ENCODE measurements at places on chromosomes 1 and 21.

- no peak for DNase-seq
Measured at GRCh38 chr1:20871419-20871818, 84.3 kb upstream of the HP1BP3 start.

DNA sequence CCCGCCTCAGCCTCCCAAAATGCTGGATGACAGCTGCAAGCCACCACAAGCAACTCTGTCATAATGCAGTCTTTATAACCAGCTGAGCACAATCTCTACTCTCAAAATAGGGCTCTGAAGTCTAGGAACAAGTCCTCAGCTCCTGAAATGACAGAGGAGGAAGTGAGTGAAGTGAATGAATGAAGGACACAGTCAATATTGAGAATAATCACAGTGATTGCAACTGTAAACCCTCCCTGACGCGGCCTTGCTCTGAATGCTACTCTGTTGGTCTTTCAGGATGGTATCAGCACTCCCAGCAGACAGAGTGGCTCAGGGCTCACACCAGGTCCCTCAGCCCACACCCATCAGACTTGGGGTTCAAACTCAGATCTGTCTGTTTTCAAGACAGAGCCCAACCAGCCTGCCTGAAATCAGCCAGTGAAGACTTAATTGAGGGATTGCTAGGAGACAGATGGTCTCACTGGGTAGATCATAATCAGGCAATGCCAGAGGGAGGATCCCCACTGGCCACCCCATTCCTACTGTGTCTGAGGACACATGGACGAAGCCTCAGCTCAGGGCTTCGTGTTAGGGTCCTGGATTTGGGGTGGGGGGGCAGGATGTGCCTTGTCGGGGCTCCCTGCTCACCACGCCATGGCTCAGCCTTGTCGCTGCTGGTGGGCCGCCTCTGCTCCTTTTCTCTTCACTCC is 20.9 kb downstream of the RNF187 start:
- no peak for DNase-seq

GRCh38 chr1:9651565-9652378 is at the start of gene PIK3CD:
TSS of gene PIK3CD (plus strand) at chr1:9651731. CDS start at chr1:9710456, 58,725 bp downstream.
- DNase-seq = no peak

DNA sequence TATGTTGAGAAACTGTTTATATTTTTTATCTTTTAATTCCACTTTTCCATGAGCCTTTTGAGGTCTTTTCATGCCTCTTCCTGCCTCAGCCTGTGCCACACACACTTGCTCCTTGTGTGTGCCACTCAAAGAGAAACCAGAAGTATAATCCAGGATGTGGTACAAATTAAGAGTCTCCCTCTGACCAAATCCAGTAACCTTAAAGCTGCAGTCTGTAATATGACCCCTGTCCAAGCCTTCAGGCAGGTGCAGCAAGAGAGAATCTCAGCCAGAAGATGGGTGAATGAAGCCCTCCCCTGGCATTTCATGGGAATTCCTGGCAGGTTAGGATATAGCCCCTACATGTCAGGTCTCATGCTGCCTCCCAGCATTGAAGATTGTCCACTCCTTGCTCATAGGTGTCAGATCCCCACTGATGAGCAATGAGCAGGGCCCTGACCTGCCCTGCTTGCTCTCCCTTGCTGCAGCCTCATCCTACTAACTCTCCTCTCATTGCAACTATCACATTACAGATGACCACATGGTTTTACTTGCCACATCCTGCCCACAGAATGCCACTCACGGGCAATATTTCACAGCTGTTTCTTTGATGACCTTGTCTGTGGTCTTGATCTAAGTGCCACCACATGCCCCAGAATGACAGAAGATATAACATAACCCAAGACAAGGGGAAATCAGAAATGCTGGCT is 169.3 kb downstream of the SEC16B start:
- peak; percentile 65 for DNase-seq

- peak; percentile 61 for DNase-seq
Measured at GRCh38 chr1:206911064-206911663, 10.6 kb downstream of the FCMR start.

- DNase-seq = no peak
Measured at GRCh38 chr1:36475341-36475740, 7.4 kb downstream of the CSF3R start.

- DNase-seq = no peak
Measured at GRCh38 chr1:12756273-12756672, 10.3 kb downstream of the CFAP107 start.

GRCh38 chr21:44477712-44478111 is 22.4 kb downstream of the LRRC3 start:
- no peak for DNase-seq

GRCh38 chr1:197868751-197869489 is 33.5 kb upstream of the C1orf53 start:
- no peak for DNase-seq

GRCh38 chr1:212762234-212762633 is 29.3 kb downstream of the NSL1 start:
- DNase-seq = no peak

GRCh38 chr21:43194303-43195120 is 25.7 kb downstream of the CRYAA start:
- no peak for DNase-seq

GRCh38 chr21:32135401-32136363 is 143.2 kb downstream of the MIS18A start:
- peak; percentile 79 for DNase-seq

GRCh38 chr1:162367772-162368171 is 8.9 kb downstream of the SPATA46 start:
- DNase-seq = no peak

GRCh38 chr21:42164064-42164789 is 54.7 kb upstream of the ABCG1 start:
- no peak for DNase-seq

DNA sequence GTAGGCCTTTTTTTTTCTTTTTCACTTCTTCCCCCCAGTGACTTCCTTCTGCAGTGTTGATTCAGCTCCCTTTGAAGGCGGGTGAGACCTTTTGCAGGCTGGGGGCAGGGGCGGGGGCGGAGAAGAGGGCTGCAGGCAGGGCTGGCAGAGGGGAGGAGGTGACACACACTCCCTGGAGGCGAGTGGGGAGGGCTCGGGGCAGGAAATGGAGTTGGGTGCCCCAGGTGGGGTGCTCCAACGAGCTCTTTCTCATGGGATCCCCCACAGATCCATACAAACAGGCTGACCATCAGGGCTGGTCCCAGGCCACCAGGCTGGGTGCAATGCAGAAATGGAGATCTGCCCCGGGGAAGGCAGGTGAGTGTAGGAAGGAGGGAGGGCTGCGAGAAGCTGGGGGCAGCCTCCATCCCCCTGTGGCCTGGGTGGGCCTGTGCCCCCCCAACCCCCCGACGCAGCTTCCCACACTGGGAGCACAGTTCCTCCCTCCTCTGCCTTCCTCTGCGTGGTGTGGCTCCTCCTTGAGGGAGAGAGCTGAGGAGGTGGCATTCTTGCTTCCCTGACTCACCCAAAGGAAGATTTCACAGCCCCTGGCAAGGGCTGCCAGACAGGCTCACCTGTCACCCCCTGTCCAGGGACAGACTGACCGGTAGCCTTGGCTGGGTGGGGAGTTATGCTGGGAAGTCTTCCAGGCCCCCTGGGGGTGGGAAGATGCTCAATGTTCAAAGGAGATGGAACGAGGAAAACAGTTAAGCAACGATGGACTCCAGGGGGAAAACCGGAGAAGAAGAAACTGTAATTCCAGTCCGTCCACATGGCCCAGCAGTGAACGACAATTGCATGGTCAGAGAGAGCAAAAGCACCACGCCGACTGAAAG is 7.1 kb upstream of the ITGB2 start:
- peak; percentile 61 for DNase-seq

GRCh38 chr1:203407296-203407695 is 56.4 kb upstream of the FMOD start:
- no peak for DNase-seq

DNA sequence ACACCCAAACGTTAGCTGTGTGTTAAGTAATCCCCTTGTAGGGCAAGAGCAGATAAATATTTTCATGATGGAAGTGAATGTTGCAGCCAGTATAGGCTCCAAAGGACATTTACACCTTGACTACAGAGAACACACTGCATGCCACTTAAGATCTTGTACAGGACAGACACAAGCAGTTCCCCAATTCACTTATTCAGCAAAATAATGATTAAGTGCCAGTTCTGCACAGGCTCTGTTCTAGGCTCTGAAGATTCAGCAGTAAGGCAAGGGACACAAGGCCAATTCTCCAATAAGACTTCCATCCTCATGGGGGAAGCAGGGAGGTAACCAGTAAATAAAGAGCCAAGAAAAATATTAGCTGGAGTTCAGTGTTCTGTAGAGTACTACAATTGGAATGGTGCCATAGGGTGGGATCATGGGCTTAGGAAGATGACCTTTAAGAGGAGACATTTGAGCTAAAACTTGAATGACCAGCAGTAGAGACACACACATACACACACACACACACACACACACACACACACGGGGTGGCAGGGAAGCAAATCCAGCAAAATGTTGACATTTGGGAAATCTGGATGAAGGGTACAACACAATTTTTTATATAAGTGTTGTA is 199.9 kb upstream of the JUN start:
- DNase-seq = no peak

- peak; percentile 69 for DNase-seq
Measured at GRCh38 chr1:216221260-216221700, 202.0 kb downstream of the USH2A start.

- no peak for DNase-seq
Measured at GRCh38 chr1:235920596-235921375, 54.1 kb upstream of the LYST start.

GRCh38 chr21:36628761-36629460 is 70.0 kb upstream of the SIM2 start:
- no peak for DNase-seq

DNA sequence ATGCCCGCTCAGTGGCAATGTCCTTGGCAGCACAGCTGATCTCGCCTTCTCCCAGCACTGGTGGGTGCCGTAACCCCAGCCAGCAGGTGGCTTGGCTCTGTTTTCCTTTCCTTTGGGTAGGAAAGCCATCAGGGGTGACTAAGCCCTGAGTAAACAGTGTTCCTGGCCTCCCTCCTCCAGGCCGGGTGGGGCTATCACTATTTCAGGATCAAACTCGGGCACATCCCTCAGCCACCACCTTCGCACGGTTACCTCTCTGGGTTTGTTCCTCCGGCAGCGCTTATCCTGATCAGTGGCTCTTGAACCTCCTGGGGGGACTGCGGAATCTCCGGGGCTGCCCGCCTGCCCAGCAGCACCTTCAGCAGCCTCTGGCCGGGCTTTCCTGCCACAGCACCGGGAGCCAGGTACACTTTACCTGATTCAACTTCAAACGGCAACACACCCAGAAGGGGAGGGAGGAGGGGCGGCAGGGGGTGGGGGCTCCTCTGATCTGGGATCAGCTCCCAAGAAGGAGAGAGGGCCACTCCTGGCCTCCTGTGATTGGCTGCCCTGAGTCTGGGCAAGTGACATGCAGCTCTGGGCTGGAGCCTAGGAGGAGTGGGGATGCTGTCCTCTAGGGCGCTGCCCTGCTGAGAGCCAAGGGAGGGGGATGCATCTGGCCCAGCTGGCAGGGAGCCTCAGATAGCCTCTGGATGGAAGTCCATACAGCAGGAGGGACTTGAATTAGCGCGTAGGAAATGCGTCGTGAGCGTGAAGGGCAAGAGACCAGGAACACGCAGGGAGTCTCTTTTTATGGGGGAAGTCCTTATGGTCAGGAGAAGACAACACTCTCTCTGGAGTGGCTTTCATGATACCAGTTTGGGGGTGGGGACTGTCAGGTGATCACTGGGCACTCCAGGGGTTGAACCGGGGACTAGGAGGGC is at the start of gene ASCL5:
Gene ASCL5 (minus strand): TSS at position 353 of the 923 bp plus-strand sequence. CDS start 11,812 bp downstream, outside the sequence.
- DNase-seq = no peak

DNA sequence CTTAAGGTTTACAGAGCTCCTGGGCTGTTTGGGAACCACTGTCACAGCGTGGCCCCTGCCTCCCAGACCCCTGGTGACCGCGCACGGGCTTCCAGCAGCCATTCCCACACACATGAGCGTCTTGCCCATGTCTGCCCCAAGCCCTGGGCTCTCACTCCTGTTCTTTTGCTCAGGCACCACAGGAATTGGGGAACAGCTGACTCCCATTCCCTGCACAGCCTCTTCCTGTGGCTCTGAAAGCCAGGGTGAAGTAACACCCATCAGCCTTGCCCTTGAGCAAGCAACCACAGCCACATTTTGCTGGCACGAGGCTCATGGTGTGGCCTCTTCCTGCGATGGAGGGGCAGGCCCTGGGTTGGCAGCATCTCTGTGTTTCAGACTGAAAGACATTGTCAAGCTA is 14.3 kb upstream of the GPR157 start:
- DNase-seq = no peak

DNA sequence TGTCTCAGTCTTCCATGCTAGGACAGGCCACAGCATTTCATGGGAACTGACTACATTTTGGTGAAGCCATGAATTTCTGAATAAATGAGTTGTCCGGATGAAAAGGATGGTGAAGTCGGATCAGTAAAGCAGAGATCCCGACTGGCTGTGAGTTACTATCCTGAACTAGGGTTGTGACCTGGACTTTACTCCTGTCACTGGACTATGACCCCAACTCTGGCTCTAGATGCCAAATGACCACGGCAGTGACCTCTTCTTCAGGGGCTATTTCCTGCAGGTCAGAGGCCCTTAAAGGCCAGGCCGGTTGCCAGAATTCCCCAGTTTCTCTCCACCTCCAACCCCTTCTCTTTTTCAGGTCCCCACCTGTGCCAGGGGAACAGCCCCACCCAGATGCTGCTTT is 1.7 kb upstream of the NECTIN4 start:
- DNase-seq = no peak

- no peak for DNase-seq
Measured at GRCh38 chr21:45361033-45361997, 43.6 kb upstream of the COL18A1 start.

GRCh38 chr1:76023669-76024435 is 50.7 kb upstream of the ST6GALNAC3 start:
- DNase-seq = no peak

DNA sequence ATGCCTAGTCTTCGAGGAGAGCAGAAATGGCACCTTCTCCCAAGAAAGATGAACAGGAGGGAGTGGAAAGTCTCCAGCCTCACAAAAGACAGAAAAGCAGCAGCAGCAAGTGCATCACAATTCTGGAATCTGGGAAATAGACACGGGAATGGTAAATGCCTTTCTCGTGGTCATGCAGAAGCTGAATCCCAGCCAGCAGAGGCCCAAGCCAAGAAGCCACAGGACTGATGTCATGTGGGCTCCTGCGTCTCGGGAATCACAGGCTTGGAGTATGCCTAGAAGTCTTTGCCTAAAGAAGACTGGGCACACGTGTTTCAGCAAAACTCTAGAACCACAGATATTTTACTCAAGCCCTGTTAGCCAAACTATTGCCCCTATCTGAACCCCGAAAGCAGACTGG is 260.3 kb upstream of the PLD5 start:
- DNase-seq = no peak

GRCh38 chr1:70706381-70707037 is 295.4 kb downstream of the CTH start:
- DNase-seq = no peak

GRCh38 chr1:54845772-54846171 is 41.2 kb downstream of the DHCR24 start:
- no peak for DNase-seq

- no peak for DNase-seq
Measured at GRCh38 chr1:7509598-7509997, 261.5 kb upstream of the VAMP3 start.

GRCh38 chr1:12053752-12054548 is 9.2 kb upstream of the TNFRSF8 start:
- DNase-seq = no peak
